ENCODE measurements at places on chromosomes 11 and 22.

- DNase-seq: no peak
Observed at GRCh38 chr22:40462195-40462984, 92.0 kb downstream of the SGSM3 start.

- no peak for DNase-seq
Observed at GRCh38 chr22:30309951-30310741, 16.6 kb downstream of the TBC1D10A start.

DNA sequence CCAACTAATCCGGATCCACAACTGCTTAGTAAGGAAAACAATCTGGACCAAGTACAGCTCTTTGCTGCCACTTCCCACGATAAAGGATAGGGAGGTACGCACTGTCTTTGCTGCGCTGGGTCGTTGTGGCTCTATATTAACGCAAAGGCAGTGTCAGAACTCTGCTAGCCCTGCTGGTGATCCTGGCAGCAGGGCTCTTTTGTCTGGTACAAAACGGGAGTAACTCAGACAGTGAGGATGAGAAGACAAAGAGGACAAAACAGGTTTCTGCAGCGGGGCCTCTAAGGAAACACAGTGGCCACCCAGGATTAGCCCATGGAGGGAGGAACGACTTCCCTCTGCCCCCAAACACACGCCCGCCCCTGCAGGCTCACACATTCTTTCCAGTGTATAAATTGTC, 26.1 kb downstream of the GAL start:
- DNase-seq: no peak

DNA sequence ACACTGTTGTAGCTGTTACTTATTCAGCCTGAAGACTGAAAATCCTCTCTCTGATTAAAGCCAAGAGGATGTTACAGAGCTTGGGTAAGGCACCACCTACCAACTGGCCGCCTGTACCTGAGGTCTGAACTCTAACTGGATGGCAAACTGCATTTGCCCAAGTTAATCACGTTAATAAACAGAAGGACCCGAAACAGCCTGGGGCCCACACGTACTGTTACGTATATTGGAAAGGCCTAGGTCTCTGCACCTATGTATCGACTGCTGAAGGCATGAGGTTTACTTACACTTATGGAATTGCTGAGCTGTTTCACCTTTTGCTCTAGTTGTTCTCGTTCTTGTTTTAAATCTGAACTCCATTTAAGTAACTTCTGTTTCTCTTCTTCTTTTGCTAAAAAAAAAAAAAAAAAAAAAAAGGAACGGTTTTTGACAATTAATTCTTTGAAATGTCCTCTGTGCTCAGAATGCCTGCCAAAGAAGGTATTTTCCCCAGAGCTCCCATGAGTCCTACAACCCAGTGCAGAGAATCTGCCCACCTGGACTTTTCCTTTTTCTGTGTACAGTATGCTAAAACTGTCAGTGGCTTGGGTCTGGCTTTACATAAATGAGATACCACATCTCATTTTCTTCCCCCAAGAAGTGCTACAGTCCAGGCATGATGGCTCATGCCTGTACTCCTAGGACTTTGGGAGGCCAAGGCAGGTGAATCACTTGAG, 13.1 kb downstream of the LARGE2 start:
- no peak for DNase-seq

GRCh38 chr11:3833449-3833848, 7.3 kb downstream of the RHOG start:
- no peak for DNase-seq

- DNase-seq: no peak
Observed at GRCh38 chr11:20087118-20087521, 73.2 kb downstream of the DBX1 start.

DNA sequence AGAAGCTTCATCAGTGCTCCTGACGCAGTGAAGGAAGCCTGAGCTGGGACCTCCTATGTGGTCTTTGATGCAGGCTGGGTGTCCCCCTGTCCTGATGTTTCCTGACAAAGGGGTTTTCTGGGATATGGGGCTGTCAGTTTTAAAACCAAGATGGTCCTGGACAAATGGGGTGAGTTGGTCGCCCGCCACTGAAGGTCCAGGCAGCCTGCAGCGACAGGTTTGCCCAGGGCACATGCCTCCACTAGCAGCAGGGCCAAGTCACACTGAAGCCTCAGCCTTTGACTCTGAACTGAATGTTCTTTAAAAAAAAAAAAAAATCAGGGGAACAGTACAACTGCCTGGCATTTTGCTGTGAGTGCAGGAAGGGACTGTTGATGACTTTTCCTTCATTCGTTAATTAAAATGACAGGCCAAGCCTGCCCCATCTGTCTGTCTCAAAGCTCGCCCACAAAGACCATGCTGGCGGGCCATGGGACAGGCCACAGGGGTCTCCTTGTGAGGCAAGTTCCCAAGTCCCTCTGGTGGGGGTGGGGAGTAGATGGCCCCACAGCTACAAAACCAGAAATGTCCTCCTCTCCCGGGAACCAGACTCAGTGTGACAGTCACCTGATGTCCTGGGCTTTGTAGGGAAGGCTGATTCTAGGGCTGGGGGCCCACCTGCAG, 274.8 kb downstream of the CTTN start:
- no peak for DNase-seq

DNA sequence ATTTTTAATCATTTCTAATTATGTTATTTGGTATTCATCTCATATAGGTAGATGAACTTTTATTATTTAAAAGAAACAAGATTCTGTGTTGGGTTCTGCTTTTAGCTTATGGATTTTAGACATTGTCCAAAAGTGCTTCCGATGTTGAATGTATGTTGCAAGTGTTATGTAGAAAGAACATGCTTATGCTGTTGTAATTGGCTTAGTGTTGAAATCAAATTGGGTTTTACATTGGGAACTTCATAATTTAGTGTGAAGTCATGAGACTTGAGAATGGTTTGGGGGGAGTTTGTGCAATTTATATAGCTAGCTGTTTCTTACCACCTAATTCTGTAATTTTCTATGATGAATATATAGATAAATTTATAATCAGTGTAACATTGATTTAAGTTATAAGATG, 3.6 kb downstream of the MTMR3 start:
- DNase-seq: no peak

DNA sequence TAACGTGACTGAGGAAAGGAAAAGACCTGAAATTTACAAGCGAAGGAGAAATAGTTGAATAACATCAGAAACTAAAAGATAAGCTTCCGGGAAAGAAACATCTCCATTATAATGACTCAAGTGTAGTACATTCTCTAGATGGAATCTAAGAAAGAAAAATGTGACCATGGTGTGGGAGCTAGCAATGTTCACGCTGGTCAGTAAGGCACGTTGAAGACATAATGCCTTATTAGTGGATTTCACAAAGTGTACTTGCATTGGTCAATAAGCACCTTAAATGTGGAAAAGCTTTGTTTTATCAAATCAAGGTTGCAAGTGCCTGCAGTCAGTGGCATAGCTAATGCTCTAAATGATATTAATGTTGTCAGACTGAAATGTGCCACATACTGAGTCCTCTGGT, 2.8 kb upstream of the LARGE1 start:
- no peak for DNase-seq

- no peak for DNase-seq
Observed at GRCh38 chr11:16776711-16777612, 38.5 kb downstream of the C11orf58 start.

DNA sequence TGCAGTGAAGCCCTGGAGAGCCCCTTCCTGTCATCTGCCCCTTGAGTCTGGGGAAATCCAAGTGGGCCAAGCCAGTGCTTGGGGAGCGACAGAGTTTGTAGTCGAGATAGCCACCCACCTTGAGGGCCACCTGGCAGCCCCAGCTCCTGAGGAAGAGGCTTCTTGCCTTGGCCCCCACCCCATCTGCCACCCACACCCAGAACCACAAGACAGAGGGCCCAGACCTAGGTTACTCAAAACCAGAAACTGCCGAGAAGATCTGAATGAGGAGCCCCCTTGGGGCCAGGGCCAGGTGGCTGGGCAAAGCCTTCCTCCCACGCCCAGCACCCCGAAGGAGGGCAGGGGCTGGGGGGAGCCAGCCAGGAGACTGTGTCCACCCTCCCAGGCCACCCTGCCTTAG, 18.8 kb upstream of the PRR5 start:
- DNase-seq: no peak

- no peak for DNase-seq
Observed at GRCh38 chr11:77206264-77207018, 78.4 kb downstream of the MYO7A start.

- DNase-seq: no peak
Observed at GRCh38 chr11:10926801-10927211, 69.0 kb upstream of the ZBED5 start.

- DNase-seq: no peak
Observed at GRCh38 chr11:103051981-103052380, 40.0 kb downstream of the DCUN1D5 start.

- DNase-seq: no peak
Observed at GRCh38 chr11:17388609-17389210, at the start of gene KCNJ11. Gene KCNJ11 (minus strand): TSS chr11:17388659. CDS start chr11:17388091, 568 bp downstream.

DNA sequence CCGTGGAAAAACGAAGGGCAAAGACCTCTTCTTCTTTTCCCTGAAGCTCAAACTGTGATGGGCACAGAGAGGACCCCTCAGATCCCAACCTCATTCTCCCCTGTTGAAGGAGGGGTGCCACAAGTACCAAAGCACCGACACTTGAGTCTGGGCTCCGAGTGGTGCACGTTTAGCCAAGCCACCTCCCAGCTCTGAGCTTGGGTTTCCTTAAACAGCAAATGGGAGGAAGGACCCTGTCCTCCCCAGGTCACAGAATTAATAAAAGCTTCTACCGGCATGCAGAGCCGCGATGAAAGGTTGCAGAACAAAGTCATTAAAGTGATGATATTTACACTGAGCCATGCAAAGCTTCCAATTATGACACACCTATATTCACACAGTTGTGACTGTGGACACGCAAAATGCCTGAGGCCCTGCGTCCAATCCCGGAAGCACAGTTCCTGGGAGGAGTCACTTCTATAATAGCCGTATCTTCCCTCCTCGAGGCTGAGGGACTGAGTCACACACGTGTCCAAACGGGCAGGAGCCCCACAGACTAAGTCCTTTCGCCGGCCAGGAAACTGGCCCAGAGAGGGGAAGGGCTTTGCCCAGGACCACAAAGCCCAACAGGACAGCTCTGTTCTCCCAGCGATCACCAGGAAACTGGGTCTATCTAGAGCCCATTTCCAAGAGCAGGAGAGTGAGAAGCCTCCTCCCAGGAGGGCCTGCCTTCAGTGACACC, 922 bp upstream of the CSNK1E start:
- no peak for DNase-seq

DNA sequence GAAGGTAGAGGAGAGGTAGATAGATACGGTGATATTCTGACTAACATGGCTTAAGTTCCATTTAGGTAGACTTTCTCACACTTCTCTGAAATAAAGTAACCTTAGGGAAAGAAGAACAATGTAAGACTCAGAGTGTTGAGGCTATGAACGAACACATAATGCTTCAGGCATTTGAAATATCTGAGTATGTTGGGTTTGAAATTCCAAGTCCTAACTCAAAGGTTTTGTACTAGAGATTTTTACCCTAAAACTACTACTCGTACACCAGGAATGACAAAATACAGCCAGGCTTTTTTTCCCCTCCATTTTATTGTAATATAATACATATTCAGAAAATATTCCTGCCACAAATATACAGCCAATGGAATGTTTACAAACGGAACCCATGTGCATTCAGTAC, 592.6 kb downstream of the ETS1 start:
- no peak for DNase-seq

- no peak for DNase-seq
Observed at GRCh38 chr22:22480940-22481339, 27.6 kb downstream of the ZNF280B start.

- DNase-seq: no peak
Observed at GRCh38 chr11:66231561-66231960, 36.9 kb upstream of the RAB1B start.

DNA sequence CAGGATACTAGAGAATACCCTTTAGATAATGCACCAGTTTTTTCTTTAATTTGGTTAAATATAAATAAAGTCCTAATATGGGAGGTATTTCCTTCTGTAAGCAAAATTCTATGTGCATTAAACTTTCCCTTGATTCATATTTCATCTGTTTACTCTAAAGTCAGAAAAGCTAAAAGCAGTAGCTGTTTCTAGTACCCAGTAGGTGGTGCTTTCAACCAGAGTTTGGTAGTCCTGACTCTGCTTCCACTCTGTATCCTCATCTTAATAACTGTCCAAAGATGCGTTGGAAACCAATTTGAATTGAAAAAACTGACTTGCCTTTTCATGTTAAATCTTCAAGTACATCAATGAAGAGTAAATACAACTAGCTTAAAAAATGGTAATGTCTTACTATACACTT, 1065.2 kb downstream of the JRKL start:
- no peak for DNase-seq

Measured in H1 (cell line).